MCF 10A (cell line): ENCODE measurements at places on chromosomes 3 and 15.

GRCh38 chr3:24937228-24937627 lies 442.6 kb upstream of the THRB start:
- no peak overlapping the region for H3K27ac ChIP-seq
- no peaks in the 10 kb centered on the region for H3K4me1 ChIP-seq
- DNase-seq, result no peak
- no peaks in the 10 kb centered on the region for H3K27me3 ChIP-seq
- H3K4me3 ChIP-seq, result no peak overlapping the region
- no peaks in the 10 kb centered on the region for H3K36me3 ChIP-seq

GRCh38 chr15:99135194-99135593 lies 30.3 kb downstream of the SYNM start:
- H3K27ac ChIP-seq, result no peak overlapping the region
- no peaks in the 10 kb centered on the region for H3K27me3 ChIP-seq
- H3K36me3 ChIP-seq, result peaks cover 10% of the 10 kb centered on the region
- no peak overlapping the region for H3K4me3 ChIP-seq

DNA sequence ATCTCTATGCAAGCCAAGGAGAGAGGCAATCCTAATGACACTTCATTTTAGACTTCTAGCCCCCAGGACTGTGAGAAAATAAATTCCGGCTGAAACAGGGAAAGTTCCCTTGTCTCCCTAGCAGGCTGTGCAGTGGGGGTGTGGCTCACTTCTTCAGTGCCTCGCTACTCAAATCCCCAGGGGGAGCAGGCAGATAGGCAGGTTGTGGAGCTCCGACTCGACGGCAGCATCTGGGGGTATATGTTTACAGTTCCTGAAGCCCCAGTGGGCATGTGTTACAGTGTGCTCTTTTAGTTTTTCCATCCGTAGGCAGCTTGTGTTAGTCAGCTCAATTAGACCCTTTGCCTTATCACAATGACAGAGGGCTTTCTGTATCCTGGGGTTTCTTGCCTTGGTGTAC lies 836.5 kb downstream of the PDCD6IP start:
- no peaks in the 10 kb centered on the region for H3K36me3 ChIP-seq
- no peak for DNase-seq
- no peaks in the 10 kb centered on the region for H3K27me3 ChIP-seq
- no peak overlapping the region for H3K4me3 ChIP-seq
- no peaks in the 10 kb centered on the region for H3K4me1 ChIP-seq

DNA sequence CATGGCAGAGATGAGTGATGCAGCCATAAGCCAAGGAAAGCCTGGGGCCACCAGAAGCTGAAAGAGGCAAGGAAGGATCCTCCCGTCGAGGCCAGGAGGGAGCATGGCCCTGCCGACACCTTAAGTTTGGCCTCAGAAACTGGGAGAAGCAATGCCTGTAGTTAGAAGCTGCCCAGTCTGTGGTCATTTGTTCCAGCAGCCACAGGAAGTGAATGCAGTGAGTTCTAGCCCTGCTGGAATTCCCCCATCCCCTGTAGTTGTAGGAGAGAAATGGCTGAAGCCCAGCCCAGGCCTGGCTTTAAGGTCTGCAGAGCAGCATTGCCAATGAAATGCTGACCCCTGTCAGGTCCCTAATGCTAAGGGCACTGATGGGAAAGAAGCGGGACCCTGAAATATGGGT lies 12.2 kb upstream of the CHSY1 start:
- H3K36me3 ChIP-seq, result peaks cover 9% of the 10 kb centered on the region
- no peak for DNase-seq
- no peaks in the 10 kb centered on the region for H3K4me1 ChIP-seq
- H3K27ac ChIP-seq, result no peak overlapping the region
- no peaks in the 10 kb centered on the region for H3K27me3 ChIP-seq
